ENCODE measurements at places on chromosomes 5 and 9.

- DNase-seq = peak; percentile 42
These were observed 716 bp upstream of the OTULIN start for GRCh38 chr5:14663734-14664269.

DNA sequence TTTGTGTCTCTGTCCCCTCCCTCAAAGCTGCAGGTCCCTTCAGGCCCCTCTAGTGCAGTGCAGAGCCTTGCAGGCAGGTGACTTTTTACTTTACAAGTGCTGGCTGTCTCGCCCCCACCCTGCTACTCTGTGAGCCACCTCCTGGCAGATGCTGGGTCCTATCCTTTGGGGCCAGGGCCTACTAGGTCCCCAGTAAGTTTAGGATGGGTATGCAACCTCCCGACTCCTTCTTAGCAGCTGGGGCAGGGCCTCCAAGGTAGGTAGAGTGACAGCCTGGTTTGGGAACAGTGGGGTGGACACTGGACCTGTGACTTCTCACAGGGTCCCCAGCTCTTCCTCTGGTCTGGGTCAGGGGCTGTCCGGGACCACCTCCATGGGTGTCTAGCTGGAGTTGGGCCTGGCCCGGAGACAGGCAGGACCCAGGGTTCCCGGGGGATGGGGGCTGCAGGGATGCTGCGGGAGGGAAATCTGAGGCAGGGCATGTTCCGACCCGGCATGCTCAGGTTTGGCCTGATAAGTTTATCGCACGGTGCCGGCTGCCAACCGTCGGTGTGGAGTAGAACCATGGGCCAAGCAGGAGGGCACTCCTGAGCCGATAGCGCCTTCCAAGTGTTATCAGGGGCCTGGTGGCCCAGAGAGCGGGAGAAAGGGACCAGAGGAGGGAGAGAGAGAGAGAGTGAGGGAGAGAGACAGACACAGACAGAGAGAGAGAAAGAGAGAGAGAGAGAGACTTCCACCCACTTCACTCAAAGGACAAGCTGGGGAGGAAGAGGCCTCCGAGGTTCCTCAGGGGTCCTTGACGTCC lies 20.5 kb downstream of the GFI1B start:
- no peak for DNase-seq

DNA sequence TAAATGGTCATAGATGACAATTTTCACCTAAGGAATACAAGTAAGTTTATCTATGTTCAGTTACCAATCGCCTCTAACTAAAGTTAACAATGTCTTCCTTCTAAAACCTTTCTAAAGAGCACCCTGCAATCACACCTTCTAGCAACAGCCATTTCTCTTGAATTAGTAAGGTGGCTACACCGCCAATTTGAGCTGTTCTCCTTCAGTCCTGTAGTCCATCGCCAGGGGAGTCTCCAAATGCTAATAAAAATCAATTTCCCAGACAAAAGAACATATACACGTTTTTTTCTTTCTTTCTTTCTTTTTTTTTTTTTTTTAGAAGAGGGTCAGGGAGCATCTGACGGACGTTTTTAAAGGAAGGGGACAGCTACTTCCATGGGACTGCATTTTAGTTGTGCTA lies 729 bp upstream of the RORB start:
- no peak for DNase-seq

GRCh38 chr9:32171339-32171738 lies 213.1 kb upstream of the ACO1 start:
- DNase-seq = no peak

GRCh38 chr9:15298362-15298761 lies 8.7 kb downstream of the TTC39B start:
- peak; percentile 18 for DNase-seq

GRCh38 chr9:78097541-78097940 lies 65.9 kb upstream of the GNAQ start:
- no peak for DNase-seq

GRCh38 chr5:140785905-140786686 lies at the start of gene PCDHA1:
Gene PCDHA1, plus strand, starts transcription at chr5:140786140.
- DNase-seq = peak; percentile 7

DNA sequence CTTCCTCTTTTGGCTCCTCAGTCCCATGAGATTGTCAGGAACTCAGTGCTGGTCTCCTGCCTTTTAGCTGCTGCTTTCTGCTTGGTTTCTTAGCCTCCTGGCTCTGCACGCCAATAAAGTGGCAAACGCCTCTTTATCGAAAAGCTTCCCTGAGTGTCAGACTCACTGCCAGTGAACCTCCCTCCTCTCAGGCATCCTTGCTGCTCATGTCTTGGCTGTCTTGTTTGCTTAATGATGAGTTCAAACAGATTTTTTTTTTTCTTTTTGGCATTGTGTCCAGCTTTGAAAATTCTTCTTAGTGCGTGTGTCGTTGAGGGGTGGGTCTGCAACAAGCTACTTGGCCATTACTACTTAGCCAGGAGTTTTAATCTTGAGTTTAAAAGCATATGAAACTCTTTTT lies 14.9 kb downstream of the RASGRF2 start:
- no peak for DNase-seq

- DNase-seq = peak; percentile 98
These were observed 29.1 kb upstream of the DUSP1 start for GRCh38 chr5:172800088-172800551.

All from EL (cell line).